ENCODE measurements at places on chromosomes 6 and 20.
A peak's percentile ranks its signal among the peaks of the same experiment; 100 is the strongest.

DNA sequence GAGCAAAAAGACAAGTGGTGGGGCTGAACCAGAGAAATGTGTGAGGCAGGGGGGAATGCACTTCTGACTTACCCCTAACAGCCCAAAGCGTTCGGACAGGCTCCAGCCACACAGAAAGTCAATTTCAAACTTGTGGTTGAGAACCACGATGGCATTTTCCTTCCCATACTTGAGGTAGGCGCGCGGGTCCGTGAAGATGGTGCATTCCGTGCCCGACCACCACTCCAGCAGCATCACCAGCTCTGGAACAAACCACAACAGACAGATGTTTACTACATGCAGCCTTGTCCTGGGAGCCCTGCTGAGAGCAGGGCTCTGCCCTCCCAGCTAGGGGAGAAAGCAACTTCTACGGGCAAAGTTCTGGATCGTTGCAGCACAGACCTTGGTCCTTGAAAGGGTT is 107.7 kb downstream of the AGPAT4 start:
- no peak for DNase-seq

GRCh38 chr6:6703699-6704098 is 115.2 kb downstream of the LY86 start:
- DNase-seq, result no peak

DNA sequence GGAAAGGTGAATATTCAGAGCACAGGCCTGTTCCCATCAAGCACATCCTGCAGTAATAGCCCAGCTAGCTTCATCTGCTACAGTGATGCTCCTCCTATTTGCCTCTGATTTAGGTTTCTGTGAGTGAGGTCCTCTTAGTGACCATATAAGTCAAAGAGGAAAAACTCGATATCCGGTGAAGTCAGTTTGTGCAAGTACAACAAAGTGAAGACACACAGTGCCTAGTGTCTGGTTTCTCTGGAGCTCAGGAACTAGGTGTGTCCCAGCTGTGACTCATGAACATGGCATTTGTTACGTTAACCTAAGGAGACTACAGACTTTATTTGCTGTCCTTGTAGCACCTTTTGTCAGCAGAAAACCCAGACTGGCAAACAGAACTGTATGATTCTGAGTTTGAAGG is 33.9 kb downstream of the EDN1 start:
- no peak for DNase-seq

- peak; percentile 78 for DNase-seq
Measured at GRCh38 chr6:31729515-31729978, 448 bp upstream of the DDAH2 start.

- DNase-seq, result no peak
Measured at GRCh38 chr20:19121463-19121862, 91.0 kb upstream of the SLC24A3 start.

GRCh38 chr6:168123165-168123911 is 44.3 kb upstream of the FRMD1 start:
- no peak for DNase-seq

DNA sequence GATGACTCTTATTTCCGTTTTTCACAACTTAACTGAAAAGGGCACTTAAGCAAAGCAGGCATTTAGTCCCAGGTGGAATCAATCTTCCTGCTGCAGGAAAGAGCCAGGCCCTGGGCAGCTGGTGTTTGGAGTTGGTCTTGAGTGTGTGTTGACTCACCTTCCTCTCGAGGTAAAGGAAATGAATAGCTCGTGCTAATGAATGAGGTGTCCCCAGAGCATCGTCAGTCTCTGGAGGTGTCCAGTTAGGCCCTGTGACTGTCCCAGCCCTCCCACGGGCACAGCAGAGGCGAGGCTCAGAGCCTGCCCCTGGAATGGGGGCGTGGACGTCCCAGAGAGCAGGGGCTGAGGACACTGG is 277.7 kb downstream of the NRN1 start:
- DNase-seq, result no peak

GRCh38 chr6:143408787-143409162 is 41.7 kb downstream of the ADAT2 start:
- DNase-seq, result no peak

DNA sequence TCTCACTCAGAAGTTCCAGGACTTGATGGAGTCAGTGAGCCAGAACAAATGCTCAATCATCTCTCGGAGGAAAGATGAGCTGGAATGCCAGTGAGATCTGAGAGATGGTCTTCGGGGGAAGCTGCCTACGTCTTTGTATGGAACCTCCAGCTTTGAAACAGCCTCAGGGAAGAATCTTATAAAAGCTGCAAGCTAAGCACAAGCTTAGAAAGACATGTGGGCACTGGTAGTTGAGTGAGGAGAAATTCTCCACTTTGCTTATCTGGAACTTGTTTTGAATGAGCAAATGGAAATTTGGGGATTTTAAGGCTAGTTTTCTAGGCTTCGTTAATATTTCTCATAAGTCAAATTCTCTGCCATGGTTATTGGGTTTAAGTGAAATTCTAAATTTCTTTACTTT is 594.4 kb downstream of the QKI start:
- DNase-seq, result no peak

DNA sequence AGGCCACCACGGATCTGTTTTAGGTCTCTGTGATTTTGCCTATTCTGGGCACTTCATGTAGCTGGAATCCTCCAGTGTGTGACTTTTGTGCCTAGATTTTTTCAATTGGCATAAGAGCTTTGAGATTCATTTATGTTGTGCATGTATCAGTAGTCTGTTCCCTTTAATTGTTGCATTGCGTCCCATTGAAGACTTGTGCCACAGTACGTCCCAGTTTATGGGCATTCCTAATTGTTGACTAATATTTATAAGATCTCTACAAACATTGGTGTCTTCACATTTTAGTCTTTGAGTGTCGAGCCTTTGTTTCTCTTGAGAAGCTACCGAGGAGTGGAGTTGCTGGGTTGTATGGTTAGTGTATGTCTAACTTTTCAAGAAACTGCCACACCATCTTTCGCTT is 704 bp upstream of the FAM210B start:
- DNase-seq, result no peak

DNA sequence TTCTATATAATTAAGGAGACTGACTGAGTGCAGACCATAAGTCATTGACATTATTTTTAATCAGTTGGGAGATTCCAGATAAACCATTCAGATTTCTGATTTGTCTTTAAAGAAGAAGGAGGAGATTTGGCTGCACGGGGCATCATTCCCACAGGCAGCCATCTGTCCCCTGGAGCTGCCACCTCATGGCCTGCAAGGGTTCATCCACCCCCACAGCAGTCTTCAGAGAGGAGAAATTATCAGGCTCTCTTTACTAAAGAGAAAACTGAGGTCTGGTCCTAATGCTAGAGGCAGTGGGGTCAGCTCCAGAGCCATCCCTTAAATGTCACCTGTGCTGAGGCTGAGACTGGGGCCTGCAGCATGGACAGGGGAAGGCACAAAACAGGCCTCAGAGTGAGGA is 501.3 kb upstream of the SULF2 start:
- DNase-seq, result no peak
